HFFc6 (cell line): ENCODE measurements at places on chromosomes 1 and 21.

DNA sequence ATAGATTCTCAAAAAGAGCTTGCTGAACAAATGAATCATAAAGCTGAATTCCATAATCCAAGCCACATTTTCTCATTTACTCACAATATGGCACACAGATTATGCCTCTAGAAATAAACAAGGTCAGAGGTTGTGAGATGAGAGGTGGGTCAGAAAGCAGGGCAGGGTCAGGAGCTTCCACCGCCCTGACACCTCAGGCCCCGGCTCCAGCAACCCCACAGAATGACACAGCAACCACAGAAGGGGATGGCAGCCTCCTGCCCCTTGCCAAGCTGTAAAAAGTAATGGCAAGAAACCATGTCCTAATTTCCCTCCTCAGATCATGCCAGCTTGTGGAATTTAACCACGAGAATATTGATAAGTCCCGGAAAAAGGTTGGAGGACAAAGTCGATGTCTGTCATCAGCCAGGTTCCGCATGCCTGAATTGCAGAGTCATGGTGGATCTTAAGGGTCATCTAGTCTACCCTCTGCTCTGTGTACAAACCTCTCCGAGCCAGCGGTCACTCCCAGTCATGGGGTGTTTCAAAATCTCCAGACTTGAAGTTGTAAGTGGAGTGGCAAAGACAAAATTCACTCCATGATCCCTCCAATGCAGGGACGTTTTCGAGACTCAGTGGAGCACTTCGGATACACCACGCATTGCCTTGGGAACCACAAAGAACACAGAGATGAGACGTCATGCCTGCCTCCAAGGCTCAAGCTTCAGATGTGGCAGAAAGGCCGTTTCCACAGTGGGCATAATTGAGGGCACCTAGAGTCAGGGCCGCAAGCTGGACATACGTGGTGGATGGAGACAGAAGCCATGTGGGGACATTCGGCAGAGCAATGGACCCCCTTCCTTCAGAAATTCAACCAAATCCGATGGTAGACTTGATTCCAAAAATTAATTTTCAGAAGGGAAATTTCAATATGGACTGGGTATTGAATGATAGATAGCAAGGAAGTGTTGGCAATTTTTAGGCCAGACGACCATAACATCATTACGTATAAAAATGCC is 254.0 kb downstream of the TOMM20 start:
- no peak for DNase-seq

GRCh38 chr1:64550510-64550909 is 80.6 kb downstream of the CACHD1 start:
- DNase-seq = no peak

- no peak for DNase-seq
Measured at GRCh38 chr1:61051443-61051718, 31.0 kb upstream of the NFIA start.

DNA sequence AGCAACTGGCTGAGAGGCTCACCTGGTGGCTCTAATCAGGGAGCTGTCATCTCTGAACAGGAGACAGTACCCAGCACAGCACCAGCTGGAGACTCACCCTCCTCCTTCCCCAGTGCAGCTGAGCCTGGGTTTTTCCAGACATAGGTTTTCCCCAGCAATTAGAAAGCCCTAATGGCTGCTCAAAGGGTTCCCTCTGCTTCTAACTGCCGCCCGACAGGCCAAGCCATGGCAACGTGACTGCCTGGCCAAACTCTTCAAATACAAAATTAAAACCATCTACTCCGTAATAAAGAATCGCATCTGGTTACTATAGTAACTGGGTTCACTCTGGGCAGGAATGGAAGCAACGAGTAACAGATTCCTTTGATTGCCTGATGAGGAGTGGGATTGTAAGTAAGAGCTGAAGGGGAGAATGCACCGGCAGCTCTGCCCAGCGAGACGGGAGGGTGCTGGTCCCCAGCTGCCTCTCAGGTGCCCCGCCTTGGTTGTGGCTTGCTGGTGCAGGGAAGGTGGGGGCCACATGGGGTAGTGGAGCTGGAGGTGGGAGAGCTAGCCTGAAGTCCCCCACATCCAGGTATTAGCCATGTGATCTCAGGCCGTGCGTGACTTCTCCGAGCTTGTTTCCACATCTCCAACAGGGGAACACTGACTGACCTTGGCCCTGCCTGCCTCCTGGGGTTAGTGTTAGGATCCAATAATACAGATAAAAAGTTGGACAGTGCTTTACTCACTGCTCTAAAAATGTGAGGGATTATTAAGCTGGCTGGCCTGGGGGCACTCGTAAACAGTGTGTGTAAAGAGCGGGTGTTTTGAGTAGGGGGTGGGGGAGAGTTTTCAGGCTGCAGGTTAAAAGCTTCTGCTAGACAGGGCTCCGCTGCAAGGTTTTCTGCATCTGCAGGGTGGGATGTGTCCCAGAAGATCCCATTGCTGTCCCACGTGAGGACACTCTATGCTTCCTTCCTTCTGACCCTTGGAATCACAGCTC is 94.2 kb downstream of the KCNN3 start:
- DNase-seq = no peak

DNA sequence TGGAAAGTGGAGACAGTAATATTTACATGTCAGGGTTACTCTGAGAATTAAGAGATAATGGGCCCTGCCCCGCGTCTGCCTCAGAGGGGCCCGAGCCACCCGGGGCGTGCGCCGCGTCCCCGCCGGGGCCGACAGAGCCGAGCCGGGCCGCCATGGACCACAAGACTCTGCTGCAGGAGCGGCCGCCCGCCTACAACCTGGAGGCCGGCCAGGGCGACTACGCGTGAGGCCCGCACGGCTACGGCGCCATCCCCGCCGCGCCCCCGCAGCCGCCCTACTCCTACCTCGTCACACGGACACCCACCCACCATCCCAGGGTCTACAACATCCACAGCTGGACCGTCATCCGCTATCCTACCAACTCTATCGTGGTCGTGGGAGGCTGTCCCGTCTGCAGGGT is 35.1 kb upstream of the LRRC39 start:
- no peak for DNase-seq

DNA sequence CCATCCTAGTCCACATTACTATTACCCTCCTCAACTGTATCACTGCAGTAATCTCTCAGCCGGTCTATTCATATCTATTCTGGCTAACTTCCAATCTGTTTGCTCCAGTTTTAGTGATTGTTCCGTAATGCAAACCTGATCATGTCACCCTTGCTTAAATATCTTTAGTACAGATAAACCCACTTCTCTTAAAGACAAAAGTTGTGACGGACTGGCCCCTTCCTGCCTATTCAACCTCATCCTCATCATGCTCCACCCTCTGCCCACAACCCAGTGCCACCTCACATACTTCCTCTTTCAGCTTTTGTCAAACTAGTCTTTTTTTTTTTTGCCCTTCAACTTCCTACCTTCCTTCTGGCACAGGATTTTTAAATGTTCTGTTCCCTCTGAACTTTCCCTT is 2.8 kb upstream of the C1orf162 start:
- no peak for DNase-seq

DNA sequence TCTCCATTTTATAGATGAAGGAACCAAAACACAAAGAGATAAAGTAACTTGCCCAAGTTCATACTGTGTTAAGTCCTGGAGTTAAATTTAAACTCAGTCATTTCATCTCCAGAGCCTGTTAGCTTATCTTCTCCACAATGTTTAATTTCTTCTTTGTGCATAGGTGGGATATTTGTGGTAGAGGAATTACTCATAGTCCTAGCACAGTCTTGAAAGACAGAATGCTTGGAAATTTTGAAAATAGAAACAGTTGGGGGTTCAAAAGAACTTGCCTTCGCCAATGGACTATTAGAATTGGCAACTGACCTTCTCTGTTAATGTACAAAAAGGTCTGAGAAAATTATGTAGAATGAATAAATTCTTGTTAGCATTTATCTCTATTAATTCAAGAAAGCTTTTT is 832.0 kb upstream of the PRMT6 start:
- DNase-seq = no peak

DNA sequence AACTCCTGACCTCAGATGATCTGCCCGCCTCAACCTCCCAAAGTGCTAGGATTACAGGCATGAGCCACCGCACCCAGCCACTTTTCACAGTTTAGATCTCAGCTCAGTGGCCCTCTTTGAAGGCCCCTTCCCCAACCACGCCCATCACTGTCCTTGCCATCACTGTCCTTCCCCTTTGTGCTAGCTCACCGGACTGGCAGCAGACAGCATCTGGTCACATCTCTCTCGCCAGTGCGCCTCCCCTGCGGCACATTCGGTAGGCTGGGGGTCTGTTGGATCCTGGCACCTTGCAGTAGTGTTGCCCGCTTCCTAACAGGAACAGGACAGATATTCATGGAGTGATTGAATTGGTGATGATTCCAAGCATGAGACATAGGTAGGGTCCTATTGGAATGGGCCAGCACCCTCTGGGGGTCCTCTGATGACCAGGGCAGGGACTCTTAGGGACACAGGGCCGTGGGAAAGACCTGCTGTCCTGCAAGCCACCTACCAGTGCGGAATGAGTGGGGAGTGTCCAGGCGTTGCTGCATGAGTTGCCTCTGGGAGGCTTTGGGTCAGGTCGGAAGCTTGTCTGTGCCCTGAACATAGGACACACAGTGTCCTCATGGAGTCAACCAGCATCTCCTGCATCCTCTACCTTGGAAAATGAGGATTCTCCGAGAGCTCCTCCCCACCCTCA is 178.8 kb upstream of the VAMP3 start:
- no peak for DNase-seq

GRCh38 chr1:43970502-43970901 is 692 bp downstream of the DPH2 start:
- DNase-seq = no peak
